ENCODE measurements at places on chromosomes 1 and 21.

GRCh38 chr1:91827459-91828321, 58.3 kb downstream of the TGFBR3 start:
- DNase-seq: no peak

DNA sequence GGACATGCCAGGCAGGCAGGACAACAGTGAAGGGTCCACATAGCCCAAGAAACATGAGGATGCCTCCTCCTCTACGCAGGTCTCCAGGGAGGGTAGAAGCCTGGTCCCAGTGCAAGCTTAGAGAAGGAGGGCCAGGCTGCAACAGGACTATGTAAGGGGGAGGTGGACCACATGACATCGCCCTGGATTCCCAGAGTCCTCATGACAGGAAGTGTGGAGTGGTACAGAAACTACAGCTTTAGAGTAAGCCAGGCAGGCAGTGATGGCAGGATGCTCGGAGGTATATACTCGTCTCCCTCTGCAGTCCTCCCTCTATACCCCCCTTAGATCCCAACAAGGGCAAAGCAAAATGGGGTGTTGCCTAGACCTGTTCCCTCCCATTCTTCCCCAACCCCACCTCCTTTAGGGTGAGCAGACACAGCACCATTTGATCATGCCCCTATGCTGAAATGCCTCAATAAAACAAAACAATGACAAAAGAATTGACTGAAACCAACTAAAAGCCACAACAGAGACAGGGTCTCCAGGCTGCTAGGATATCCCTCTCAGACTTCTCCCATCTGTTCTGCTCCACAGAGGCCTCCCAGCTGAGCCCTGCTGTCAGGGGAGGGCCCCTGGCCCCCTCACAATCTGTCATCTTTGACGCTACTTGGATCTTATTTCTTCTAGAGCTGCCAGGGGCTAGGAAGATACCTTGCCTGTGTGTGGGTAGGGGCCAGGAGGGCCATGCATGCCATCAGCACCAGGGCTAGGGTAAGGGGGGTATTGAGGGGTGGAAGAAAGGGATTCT, 13.1 kb downstream of the FAM78B start:
- no peak for DNase-seq

GRCh38 chr21:16587141-16587581, 857.4 kb downstream of the USP25 start:
- DNase-seq: no peak

DNA sequence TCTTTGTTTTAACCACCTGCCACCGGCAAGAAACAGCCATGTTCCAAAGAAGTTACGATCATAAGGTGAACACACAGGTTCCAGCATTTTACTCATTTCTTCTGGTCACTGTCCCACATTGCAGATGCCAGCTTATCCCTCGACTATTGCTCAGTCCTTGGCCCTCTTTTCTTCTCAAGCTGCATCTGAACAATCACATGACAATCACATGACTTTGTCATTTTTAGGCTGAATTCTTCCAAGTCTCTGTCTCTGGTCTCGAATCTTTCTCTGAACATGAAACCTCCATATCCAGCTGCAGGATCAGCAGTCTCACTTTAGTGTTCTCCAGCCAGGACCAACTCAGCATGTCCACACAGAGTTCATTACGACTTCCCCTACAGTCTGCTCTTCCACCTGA, 53.8 kb downstream of the UTP25 start:
- no peak for DNase-seq

DNA sequence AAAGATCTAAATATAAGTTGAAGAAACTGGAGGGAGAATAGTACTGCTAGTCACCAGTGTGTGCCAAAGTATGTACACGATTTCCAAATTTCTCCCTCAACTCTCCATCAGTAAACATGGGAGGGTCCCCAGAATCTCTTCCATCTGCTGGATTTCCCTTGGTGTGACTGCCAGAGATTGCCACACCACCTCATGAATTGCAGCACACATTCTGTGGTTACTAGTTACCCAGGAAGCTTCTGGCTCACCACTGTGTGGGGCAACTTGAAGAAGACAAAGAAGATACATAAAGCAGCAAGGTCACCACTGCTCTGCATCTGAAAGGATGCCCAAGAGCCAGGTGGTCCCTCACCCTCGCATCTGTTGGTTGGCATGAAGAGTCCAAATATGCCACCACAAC, 191.7 kb upstream of the ESRRG start:
- DNase-seq: no peak

DNA sequence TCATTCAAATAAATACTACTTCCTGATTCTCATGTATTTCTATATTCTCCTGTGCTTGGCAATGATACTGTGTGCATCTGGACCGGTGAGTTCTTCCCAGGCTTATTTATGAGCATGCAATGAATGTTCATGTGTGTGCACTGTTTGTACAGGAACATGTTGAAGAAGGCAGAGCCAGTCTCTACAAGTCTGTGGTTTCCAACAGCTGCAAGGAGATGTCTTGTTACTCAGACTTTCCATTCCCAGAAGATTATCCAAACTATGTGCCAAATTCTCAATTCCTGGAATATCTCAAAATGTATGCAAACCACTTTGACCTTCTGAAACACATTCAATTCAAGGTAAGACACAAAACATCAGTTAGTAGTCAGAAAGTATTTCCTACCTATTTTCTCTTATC, 19.1 kb downstream of the FMO1 start:
- no peak for DNase-seq

- no peak for DNase-seq
Measured at GRCh38 chr1:8427493-8427892, 109.6 kb downstream of the SLC45A1 start.

GRCh38 chr1:155272466-155273342, 600 bp downstream of the CLK2 start:
- no peak for DNase-seq

DNA sequence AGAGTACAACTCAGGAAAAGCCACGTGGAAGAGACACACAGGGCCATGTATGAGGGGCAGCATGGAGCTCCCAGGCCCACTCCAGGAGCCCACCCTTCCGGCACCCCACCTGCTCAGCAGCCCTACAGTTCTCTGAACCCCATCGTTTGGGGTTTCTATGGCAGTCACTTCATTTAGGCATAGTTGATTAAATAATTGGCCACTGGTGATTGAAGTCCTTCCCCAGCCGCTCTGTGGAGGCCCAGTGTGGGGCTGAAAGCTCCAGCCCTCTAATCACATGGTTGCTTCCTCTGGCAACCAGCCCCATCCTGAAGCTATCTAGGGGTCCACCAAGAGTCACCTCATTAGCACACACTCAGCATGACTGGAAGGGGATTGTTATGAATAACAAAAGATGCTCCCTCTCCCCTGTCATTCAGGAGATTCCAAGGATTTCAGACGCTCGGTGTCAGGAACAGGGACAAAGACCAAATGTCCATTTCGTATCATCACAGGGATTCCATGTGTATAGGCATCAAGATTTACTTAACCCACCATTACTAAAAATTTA, 12.2 kb upstream of the S100A7A start:
- no peak for DNase-seq

DNA sequence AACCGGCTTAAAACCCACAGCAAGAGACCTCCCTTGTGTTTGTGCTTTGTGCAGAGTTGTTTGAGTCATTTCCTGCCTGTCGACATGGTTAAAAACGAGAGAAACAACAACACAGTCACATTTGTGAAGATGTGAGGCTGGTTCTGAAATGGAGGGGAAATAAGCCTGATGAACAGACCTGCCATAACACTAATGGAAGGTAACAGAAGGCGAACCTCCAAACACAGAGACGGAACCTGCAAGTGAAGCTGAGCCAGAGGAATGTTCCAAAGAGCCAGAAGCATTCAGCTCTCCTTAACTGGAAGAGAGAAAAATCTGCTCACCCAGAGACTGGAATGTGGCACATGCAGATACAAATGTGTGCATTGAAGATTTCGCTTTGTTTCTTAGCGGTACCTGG, 53.2 kb upstream of the RAVER2 start:
- DNase-seq: no peak

DNA sequence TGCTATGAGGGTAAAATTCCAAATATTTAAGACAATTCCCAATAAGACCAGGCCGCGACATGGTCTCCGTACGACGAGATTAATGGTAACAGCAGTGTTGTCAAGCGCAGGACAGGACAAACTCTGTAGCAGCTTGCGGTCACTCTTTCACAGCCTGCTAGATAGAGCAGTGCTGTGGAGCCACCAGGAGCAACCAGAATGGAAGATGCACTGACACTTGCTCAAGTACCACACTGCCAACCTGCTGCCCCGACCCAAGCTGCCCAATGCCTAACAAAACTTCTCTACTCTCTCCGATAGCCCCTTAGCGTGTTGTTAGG, 636 bp downstream of the WARS2 start:
- DNase-seq: no peak

DNA sequence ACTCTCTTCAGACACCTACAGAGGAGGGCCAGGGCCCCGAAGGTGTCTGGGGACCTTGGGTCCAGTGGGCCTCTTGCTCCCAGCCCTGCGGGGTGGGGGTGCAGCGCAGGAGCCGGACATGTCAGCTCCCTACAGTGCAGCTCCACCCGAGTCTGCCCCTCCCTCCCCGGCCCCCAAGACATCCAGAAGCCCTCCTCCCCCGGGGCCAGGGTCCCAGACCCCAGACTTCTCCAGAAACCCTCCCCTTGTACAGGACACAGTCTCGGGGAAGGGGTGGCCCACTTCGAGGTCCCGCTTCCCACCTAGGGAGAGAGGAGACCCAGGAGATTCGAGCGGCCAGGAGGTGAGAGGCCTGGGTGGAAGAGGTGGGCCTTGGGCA, 3.7 kb downstream of the ADAMTSL4 start:
- no peak for DNase-seq

DNA sequence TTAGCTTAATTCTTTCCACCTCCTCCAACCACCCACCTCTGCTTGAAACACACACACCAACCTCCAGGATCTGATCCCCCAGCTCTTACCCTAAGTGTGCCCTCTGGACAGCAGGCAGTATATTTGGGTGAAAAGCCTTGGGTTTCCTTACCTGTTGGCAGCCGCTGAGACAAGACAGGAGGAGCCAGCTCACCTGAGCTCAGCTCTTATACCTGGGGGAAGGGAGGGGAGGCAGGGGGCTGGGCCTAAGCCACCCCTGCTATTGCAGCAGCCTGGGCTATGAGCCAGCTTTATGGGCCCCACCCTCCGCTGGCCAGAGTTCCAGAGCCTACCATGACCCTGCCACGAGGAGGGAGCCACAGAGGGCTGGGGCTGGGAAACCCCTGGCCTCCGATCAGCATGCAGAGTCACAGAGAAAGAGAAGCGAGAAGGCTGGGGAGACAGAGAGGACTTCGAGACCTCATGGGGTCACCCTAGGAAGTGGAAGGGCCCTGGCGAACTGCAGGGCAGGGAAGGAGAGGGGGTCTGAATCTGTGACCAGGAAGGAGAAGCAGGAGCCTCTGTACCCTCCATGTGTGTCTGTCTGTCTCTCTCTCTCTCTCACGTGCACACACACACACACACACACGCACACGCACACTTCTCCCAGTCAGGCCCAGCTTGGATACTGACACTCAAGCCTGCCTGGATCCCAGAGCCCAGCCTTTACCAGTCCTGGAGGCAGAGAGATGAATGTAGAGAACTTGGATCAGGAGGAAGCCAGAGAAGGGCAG, at the start of gene S100A14:
S100A14 (minus strand) TSS at position 182 of the 773 bp plus-strand sequence. CDS start 467 bp downstream, outside the sequence.
- DNase-seq: no peak

DNA sequence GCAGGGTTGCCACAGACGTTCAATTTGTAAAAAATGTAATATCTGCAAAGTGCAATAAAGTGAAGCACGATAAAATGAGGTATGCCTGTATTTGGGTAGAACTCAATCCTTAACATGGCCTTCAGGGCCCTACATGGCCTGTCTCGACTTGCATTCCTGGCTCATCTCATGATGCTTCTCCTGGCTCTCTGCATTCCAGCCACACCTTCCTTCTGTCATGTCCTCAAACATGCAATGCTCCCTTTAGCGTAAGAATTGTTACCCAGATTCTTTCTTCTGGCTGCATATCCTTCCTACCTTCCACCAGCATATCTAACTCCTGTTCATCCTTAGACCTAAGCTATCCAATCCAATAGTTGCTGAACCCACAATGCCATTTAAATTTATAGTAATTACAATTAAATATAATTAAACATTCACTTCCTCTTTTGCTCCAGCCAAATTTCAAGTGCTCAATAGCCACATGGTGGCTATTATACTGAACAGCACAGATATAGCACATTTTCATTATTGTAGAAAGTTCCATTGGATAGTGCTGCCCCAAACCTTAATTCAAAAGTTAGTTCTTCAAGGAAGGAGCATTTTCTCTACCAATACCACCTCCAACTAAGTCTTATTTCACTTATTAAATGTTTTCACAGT, 32.6 kb downstream of the FGGY start:
- DNase-seq: no peak

DNA sequence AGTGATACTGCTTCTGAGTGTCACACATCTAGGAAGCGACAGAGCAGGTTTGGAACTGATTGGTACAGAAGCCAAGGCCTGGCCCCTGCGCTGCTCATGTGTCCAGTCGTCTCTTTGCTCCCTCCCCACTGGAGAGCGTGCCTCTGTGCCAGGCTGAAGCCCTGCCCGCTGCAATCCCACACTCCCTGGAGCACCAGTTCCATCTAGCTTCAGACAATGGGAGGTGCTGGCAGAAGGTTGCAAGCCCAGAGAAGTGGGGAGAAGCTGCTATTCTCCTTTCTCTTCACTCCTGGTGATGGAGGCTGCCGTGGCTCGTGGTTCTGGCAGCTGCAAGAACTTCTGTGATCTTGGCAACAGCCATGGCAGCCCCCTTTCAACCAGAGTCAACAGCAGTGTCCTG, 250.9 kb downstream of the MATN1 start:
- DNase-seq: no peak

- no peak for DNase-seq
Measured at GRCh38 chr1:203138066-203138465, 10.5 kb downstream of the ADORA1 start.
